ENCODE measurements at places on chromosomes 4 and X.

DNA sequence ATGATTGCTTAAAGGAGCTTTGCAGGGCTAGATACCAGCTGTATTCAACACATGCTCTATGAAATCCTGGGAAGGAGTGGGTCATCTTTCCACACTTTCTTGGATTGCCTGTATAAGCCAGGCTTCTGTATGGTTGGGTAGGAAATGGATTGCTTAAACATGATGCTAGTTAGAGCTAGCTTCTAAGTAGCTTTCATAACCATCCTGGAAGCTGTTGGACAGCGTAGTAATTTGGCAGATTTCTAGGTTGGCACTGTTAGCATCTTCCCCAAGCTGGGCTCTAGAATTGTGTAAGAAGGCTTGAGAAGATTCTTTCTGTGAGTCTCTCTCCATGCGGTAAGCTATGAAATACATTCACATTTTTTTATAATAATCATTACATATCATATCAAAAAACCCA is 127.3 kb downstream of the LINC00632 start:
- no peak for DNase-seq

- no peak for DNase-seq
These were observed 23.3 kb downstream of the TRIM2 start for GRCh38 chr4:153227469-153228075.

DNA sequence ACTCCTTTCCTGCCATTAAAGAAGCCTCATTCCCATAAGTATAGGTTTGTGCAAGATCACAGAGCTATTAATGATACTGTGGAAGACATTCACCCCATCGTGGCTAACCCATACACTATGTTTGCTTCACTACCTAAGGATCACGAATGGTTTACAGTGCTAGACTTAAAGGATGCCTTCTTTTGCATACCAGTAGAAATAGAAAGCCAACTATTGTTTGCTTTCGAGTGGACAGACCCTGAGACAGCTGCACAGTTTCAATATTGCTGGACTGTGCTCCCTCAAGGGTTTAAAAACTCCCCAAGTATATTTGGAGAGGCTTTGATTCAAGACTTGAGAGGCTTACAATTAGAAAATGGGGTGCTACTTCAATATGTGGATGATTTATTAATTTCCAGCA is 16.0 kb upstream of the PAPSS1 start:
- DNase-seq, result no peak

- no peak for DNase-seq
These were observed 74.6 kb upstream of the SH3RF1 start for GRCh38 chr4:169345316-169345721.

DNA sequence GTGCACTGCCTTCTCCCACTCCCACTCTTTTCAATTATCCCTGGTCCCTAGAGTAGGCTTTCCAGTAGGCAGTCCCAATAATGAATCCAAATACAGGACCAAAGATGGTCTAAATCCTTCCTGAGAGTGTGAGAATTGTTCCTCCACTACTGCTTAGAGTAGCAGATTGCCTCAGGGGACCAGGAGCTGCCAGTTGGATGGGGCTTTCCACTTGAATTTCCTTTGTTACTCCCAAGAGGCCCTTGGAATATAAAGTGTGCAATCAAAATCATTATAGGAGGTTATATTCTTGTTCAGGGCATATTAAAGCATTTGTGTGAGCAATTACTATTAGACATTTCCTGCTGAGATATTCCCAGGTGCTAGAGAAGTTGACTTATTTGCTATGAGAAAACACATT is 156.6 kb upstream of the TLL1 start:
- no peak for DNase-seq

GRCh38 chr4:77877771-77878565 is 15.3 kb downstream of the MRPL1 start:
- no peak for DNase-seq

Data from activated CD4-positive, alpha-beta T cell treated with anti-CD3 and anti-CD28 coated beads, Interleukin-2, amount 50 U/mL, for 48 hours (primary cell).